Mesenteric fat pad (tissue), 1 donor: ENCODE measurements at places on chromosomes 11 and 22.

GRCh38 chr22:46592390-46592872 lies 27.8 kb upstream of the GRAMD4 start:
- no peak for DNase-seq

DNA sequence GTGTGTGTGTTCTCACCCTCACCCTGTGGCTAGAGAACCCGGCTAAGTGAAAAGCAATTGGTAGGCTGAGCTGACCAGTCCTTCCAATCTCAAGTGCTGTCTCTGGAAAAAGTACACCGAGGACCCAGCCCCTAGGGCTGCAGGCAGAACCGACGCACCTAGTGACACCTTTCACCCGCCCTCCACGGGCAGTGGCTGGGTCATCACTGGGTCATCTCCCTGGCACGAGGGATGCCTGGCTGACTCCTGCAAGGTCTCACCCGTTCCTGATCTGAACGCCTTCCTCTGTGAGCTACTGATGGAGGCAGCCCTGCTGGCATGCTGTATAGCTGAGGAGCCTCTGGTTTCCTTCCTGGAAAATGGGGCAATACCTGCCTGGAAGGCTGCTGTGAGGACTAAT lies 311.5 kb downstream of the NTM start:
- DNase-seq, result peak; percentile 60

- DNase-seq, result no peak
Measured at GRCh38 chr22:22929381-22930221, 42.0 kb downstream of the IGLL5 start.

- no peak for DNase-seq
Measured at GRCh38 chr22:24367841-24368240, 59.6 kb upstream of the ADORA2A start.

- DNase-seq, result no peak
Measured at GRCh38 chr11:35174666-35175065, 35.7 kb downstream of the CD44 start.

DNA sequence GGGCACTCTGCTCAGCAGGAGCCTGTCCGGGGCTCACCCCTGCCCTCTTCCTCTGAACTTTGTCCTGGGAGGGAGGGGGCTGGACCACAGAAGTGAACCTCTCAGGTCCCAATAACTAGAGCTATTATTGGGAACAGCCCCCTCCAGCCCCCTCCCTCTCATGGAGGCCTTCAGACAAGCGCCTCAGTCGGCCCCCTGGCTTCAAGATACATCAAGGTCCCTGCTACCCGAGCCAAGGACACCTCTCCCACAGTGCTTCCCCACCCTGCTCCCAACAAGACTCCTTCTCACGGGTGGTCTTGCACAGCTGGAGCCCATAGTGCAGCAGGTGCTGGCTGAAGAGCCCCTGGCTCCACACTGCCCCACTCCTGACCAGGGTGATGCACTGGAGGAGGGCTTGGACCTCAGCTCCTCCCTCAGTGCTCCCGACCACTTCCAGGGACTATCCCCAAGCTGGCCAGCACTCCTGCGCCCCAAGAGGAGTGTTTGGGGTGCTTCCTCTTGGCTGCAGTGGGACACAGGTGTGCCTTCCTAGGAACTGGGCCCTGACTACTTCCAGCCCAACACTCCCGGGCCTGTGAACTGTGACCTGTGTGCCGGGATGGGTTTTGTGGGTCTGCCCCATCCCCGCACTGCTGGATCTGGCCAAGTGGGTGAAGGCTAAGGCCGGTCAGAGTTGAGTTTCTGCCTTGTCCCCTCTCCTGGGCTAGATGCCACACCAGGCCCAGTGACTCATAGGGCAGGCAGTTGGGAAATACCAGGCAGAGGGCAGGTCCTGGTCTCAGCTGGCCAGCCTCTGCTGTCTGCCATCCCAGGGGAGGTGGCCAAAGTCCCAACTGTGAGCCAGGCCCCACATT lies 2.2 kb downstream of the PNPLA2 start:
- no peak for DNase-seq

DNA sequence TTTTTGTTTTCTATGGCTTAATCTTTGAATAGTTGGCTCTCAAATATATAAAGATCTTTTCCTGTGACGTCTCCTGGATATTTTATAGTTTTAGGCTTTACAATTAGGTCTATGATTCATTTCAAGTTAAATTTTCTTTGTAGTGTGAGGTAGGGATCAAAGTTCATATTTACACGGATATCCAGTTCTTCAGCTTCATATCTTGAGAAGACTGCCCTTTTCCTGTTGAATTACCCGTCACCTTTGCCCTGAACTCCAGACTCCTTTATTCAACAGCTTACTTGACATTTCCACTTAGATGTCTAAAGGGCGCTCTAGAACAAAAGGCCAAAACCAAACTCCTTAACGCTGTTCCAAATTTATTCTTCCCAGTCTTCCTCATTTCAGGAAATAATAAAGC lies 51.7 kb downstream of the TTC17 start:
- DNase-seq, result no peak

- DNase-seq, result no peak
Measured at GRCh38 chr11:62792202-62792575, 383 bp upstream of the TMEM223 start.

DNA sequence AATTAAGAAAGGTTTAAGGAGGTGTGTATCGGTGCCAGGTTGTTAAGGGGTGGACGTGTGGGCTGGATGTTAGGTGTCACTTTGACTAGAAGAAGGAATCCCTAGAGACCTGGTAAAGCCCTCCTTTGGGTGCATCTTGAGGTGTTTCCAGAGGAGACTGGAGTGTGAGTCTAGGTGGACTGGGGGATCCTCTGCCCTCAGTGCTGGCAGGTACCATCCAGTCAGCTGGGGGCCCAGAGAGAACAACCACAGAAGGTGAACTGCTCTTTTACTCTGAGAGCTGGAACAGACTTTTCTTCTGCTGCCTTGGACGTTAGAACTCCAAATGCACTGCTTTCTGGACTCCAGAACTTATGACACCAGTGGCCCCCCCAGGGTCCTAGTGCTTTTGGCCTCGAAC lies 44.0 kb downstream of the SPATA19 start:
- no peak for DNase-seq

DNA sequence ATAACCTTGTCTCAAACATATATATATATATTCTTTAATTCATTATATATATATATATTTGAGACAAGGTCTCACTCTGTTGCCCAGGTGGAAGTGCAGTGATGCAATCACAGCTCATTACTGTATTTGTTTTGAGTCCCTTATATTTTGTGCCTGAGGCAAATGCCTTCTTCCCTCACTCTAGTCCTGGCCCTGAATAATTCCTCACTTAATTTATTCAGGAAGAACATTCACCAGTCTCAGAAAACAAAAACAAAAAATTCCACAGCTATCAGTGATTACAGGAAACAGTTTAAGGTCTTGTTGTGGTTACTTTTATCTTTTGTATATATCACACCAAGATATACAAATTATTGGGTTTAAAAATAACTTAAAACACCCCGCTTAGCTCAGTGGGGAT lies 155.7 kb downstream of the CWF19L2 start:
- DNase-seq, result no peak

DNA sequence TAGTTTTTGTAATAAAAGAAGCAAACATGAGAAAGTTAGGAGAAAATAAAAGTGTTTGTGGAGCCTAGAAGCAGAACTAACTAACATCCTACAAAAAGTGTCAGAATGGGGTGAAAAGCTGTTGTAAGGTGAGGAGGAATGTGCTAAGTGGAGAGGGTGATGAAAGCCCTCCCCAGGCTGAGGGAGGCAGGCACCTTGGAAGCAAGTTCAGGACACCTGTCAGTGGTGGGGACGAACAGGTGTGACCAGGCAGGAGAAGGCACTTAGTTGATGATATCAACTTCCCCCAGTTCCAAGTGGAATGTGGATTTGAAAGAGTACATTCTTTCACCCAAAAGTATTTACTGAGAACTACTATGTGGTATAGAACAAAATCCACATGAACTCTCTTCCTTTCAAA lies 18.7 kb upstream of the BMAL1 start:
- DNase-seq, result no peak

DNA sequence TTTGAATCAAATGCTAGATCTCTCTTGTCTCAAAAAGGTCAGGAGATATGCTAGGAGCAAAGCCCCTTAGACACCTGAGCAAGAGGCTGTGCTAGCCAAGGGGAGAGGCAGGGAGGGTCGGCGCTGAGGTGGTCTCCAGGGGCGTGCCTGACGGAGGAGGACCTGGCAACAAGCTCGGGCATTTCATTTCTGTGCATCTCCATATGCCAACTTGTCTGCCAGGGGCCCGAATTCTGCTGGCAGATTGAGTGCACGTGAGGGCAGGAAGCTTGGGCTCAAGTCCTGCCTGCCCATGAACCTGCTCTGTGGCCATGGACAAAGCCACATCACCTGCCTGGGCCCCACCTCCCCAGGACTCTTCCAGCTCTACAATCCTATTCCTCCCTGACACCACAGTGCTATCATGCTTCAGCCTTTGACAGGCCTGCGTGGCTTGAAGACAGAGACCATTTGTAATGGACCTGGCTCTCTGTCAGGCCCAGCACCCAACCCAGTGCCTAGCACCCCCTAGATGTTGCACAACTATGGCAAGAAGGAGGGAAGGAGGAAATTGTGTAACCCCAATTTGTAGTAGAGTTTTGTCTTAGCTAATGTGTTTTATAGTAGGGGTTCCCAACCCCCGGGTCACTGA lies 16.3 kb upstream of the VSIG10L2 start:
- DNase-seq, result no peak

DNA sequence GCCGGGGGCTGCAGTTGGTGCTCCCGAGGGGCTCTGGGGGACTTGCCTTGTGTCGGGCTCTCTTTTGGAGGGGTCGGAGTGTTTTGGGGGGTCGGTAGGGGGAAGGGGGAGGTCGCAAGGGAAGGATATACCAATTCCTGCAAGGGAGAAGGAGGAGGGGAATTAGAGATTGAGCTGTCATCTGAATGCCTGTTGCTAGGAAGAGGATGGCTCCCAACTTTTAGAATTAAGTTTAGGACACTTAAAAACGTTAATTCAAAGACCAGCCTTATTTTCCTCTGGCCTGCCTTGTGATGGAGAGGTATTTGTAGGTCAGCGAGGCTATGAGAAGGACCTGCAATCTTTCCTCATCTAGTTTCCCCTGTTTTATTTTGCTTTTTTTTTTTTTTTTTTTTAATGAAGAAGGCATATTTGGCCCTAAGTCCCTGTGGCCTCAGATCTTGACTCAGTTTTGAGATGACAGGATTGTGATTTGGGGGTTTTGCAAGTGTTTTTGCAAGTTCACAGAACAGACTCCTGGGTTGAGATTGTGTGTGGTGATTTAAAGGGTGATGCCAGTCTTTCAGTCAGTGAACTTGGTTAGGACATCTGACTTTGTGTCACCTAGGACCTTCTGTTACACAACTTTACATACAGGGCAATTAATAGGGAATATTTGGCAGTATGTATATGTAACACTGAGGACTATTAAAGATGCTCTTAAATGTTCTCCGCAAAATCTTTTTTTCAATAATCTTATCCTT lies 672 bp downstream of the TMEM135 start:
- DNase-seq, result no peak

- DNase-seq, result peak; percentile 78
Measured at GRCh38 chr22:47804281-47804680, 1041.8 kb downstream of the TBC1D22A start.

DNA sequence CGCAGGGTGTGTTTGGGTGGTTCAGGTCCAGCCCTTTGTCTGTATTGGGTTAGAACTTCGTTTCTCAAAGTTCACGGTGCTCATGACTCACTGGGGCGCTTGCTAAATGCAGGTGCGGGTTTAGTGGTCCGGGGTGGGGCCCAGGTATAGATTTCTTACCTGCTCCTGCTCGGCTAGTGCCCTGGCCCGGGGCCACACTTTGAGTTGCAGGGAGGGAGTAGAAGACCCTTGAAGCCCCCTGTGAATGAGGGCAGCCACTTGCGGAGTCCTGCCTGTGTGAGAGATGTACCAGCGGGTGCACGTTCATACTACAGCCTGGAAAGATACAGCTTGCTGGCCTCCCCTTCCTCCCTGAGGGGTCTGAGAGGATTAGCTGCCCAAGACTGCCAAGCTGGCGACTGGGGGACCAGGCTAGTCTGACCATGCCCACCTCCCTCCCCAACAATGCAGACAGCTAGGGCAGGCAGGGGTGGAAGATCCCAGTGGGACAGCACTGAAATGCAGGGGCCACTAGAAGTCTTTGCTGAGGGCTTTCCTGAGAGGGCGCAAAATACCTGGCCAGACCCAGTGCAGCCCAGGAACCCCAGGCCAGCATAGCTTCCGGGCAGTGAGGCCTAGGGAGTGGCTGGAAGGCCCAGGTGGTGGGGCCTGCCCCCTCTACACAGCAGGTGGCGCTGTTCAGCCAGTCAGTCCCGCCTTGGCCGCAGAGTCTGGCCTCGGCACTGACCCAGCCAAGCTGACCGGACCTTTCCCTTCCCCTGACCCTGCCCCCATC lies 5.1 kb upstream of the MYRF start:
- peak; percentile 92 for DNase-seq

DNA sequence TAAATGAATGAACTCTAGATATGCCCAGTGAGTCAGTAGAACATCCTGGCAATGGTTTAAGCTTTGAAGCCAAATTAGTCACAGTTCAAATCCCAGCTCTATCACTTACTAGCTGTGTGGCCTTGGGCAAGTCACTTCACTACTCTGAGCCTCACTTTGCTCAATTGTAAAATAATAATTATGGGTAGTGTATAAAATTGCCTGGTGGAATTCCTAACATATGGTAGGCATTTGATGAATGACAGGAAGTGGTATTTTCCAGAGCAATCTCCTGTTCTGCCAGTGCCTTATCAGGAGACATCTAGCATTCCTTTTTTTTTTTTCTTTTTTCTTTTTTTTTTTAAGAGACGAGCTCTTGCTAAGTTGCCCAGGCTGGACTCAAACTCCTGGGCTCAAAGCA lies 13.0 kb downstream of the SCN4B start:
- DNase-seq, result no peak

DNA sequence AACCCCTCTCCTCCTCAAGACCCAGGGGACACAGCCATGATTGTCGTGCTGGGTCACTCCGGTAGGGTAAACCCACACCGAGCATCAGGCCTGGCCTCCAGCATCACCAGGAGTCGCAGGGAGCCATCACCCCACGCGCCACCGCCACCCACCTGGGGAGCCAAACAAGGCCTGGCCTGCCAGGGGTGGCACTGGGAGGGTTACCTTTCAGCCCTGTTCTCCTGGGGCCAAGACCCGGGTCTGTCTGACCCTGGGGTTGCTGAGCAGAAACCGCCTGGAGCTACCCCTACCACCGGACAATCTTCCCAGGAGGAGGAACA lies 39.3 kb upstream of the NNMT start:
- no peak for DNase-seq

DNA sequence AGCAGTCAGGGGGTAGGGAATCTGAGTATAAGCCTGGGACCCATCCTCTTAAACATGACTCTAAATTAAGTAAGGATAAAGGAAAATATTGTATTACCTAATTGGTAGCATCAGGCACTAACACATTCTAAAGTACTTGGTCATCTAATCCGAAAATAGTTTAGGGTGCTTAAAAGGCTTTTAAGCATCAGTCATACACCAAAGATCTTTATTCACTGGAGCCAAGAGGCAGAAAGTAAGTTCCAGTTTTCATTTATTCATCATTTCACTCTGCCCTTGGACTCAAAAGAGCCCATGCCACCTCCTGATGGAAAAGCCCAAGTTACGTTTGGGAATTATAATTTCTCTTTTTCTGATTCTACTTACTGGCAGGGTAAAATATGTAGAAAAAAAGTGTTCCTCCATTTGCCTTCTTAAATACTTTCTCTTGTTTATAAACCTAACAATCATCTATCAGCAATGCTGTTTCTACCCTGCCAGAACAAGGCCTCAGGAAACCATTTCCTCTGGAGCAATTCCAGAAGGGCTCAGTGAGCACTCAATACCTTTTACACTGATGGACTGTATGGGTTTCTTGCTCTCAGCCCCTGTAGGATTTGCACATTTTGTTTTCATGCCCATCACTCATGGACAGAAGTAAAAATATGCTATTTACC lies 120.1 kb upstream of the SLC5A12 start:
- no peak for DNase-seq

GRCh38 chr11:24773322-24773721 lies 276.5 kb downstream of the LUZP2 start:
- no peak for DNase-seq
